Left lung (tissue), 14 donors: ENCODE measurements at places on chromosomes 11 and 22.

- peak; percentile 78 for DNase-seq
These were observed 328.3 kb upstream of the NARS2 start for GRCh38 chr11:78902771-78903507.

GRCh38 chr11:18731441-18731840, 5.5 kb upstream of the IGSF22 start:
- no peak for DNase-seq

GRCh38 chr11:118771547-118772288, 19.2 kb downstream of the DDX6 start:
- DNase-seq, result no peak

DNA sequence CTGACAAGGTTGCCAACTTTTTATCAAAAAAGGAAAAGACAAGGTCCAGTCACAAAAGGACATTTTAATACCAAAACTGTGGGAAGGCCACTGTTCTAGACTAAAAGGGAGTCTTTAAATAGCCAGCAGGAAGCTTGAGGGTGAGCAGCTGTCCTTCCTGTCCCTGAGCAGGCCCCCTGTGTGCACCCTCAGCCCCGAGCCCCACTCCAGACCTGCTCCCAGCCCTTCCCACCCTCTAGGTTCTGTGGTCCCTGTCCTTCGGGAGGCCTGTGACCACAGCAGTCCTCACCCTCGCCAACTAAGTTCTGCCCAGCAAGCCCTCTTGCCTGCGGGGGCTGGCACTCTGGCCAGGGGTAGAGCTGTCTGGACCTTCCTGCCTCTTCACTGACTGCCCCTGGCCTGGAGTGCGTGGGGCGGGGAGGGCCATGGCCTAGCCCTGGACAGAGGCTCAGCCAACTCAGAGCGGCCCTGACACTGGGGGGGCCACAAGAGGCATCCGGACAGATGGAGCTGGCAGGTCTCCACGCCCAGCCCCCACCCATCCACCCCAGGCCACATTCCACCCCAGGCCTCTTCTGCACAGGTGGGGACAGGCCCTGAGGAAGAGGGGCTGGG, 1.6 kb upstream of the PLXNB2 start:
- no peak for DNase-seq

DNA sequence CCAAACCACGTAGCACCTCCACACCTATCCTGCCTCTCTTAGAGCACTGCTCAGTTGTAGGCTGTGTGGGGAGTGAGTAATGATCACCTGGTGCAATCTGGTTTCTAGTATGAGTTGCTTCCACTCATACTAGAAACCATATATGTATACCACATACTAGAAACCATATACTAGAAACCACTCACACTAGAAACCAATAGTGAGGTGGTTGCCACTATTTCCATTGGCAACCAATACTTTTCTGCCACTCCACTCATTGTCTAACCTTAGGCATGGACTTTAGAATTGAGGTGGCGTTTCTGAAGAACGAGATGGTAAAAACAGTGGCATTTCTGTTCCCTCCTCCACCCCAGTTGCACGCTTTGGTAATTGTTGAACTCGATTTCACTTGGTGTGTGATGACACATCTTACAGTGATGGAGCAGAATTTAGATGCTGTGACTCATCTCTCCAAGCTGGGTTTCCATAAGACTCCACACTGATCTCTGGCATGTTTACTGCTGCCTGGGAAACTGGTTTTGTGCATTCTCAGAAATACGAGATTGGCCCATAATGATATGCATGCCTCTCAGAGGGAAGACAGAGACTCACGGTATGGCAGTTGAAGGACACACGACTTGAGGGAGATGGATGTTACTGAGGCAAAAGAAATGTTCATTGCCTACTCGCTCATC, 82.9 kb downstream of the KIRREL3 start:
- DNase-seq, result no peak

- DNase-seq, result no peak
These were observed 82.9 kb downstream of the PKNOX2 start for GRCh38 chr11:125247431-125247830.

- no peak for DNase-seq
These were observed 42.5 kb downstream of the CABIN1 start for GRCh38 chr22:24053481-24054226.

GRCh38 chr11:64444838-64445441, 86.0 kb downstream of the RPS6KA4 start:
- DNase-seq, result no peak

- no peak for DNase-seq
These were observed 32.2 kb upstream of the PTPRJ start for GRCh38 chr11:47948137-47948536.

DNA sequence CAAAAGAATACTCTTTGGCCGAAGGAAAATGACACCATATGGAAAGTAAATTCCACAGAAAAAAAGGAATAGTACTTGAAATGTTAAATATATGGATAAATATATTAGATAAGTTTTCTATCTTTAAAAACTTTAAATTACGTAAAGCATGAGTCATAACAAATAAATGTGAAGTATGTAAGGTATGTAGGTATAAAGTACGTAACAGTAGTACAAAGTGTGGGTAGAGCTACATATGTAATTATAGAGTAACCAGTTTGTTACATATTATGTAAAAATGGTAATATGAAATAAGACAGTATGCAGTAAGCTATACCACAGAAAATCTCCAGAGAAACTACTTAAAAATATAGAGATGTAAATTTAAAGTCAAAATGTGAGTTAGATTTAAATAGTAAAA, 582.3 kb upstream of the CHORDC1 start:
- DNase-seq, result no peak

- no peak for DNase-seq
These were observed 16.5 kb upstream of the PRR5 start for GRCh38 chr22:44685384-44686056.

- DNase-seq, result no peak
These were observed 16.3 kb downstream of the EPS8L2 start for GRCh38 chr11:722346-722811.

DNA sequence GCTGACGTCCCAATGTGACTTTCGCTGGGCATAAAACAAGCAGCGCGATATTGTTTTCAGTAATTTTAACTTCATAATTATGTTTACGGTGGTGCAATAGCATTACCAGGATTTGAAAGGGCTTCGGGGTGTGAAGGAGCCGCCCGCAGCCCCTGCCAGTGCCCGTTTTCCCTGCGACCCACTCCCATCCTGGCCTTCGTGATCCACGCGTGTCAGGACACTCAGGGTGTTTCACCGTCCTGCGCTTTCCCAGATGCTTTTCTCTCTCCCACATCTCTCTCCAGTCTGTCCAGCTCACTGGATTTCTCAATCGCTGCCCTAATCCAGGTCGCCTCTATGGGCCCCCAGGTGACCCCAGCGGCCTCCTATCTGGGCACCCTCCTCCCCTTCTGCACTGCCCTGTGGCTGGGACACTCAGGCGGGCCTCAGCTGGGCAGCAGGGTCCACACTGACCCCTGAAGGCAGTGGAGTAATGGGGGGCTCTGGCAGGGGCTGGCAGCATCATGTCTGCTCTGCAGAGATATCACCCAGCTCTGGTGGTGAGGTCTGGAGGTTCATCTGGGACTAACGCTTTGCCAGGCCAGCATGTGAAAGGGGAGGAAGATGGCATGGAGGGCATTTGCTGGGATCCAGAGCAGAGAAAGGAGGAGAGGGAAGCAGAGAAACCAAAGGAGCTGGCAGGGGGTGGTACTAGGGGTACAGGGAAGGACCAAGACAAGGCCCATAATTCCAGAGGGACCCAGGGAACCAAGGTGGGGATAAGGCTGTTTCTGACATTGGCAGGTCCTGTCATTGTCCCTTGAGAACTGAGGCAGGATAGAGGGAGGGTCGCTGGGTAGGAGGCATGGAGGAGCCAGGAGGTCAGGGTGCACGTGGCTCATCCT, 622.8 kb downstream of the BRD1 start:
- no peak for DNase-seq

DNA sequence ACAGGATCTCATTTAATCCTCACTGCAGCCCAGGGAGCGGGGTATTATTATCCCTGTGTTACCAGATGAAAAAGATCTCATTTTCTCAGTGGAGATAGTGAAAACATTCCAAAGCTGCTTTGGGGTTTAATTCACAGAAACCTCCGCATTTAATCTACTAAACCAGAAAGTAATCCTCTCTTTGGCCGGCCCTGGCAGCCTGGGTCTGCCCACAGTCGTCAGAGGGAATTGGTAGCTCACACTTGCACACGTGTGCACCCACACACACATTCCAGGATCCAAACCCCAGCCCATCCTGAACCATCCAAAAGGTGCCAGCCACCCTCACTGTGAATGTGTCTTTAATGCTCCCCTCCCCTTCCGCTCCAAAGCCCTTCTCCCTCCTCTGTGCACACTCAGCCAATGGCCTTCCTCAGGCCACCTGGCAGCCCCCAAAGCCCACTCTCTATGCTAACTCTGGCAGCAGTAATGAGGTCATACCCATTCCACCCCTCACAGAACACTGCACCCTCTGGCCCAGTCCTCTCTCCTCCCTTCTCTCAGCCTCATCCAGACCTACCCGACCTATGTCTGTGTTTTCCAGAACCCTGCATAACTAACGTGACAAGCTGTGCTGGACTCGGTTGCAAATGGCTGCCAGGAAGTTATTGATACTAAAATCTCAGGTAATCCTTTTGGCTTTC, 466.2 kb downstream of the SOX6 start:
- DNase-seq, result no peak

GRCh38 chr11:64063777-64064176, 28.0 kb downstream of the FLRT1 start:
- DNase-seq, result no peak

- no peak for DNase-seq
These were observed 4.3 kb upstream of the TSKU start for GRCh38 chr11:76778874-76779273.

- no peak for DNase-seq
These were observed 13.2 kb downstream of the RAC2 start for GRCh38 chr22:37230673-37231405.

DNA sequence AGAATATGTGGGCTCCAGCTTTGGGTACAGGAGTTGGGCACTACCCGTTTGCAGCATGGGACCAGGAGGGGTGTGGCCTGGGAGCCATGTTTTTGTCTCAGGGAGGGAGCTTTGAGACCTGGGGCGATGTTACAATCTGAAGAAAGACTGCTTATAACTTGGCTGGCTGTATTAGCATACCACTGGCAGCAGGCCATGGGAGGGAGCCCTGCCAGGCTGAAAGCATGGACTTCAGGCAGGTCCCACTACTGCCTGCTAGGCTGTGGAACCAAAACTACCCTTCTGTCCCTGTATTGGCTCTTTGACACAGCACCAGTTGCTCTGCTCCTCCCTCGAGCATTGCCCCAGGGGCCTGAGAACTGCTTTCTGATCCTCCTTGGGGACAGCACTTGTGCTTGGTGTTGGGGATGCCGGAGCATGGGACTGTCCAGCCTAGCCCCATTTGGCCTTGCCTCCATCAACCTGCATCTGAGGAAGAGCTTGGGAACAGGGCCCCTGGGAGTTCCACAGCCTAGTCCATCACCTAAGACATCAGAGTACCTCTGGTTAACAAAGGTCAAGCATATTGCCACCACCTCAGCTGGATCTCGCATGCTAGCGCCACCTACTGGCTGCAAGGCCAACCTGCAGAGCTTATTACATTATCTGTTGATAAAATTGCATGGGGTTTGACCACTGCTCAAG, 217.4 kb downstream of the SBF2 start:
- DNase-seq, result peak; percentile 29
